ENCODE measurements at places on chromosomes 2 and 18.

- no peak for DNase-seq
These were observed 37.4 kb downstream of the LYPD6B start for GRCh38 chr2:149075853-149076252.

GRCh38 chr2:141611-142010 is 95.3 kb upstream of the FAM110C start:
- no peak for DNase-seq

DNA sequence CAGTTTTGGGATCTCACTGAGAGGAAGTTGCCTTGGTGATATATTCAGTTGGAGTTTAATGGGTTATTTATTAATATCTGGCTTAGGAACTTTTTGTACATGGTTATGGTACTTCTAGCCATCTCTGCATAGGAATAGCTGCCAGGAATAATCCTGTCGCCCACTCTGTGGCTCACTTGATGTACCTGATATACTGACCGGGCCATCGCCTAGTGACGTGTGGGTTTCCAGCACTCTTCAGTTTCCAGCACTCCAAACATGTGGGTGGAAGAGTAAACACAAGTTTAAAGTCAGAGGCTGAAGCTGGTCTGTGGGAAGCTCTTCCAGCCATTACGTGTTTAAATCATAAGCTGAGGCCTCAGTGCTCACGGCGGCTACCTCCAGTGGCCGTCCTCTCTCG is 44.3 kb upstream of the AGAP1 start:
- no peak for DNase-seq

- DNase-seq: no peak
These were observed 42.2 kb downstream of the ARHGEF4 start for GRCh38 chr2:130878933-130879332.

- DNase-seq: no peak
These were observed 412.5 kb downstream of the NUP35 start for GRCh38 chr2:183536714-183537113.

GRCh38 chr2:96345868-96346462 is 10.4 kb downstream of the NCAPH start:
- no peak for DNase-seq
